ENCODE measurements at places on chromosomes 12 and 14. TPM values are rescaled to one million over a fixed set of nuclear protein-coding genes. Genes with fewer than 3 reads are reported as not detected.

GRCh38 chr14:69259527-69260189 lies at the start of gene GALNT16:
Gene GALNT16 (plus strand): TSS chr14:69260158. CDS start chr14:69260291, 133 bp downstream.
- peaks cover 26% of the 10 kb centered on the region for H3K4me1 ChIP-seq
- no peaks in the 10 kb centered on the region for H3K36me3 ChIP-seq
- H3K4me3 ChIP-seq: peak within 1 kb of the TSS; percentile 42
- H3K27me3 ChIP-seq: peaks cover 19% of the 10 kb centered on the region
- DNase-seq: no peak
- H3K27ac ChIP-seq: peak within 1 kb of the TSS; percentile 60

GRCh38 chr14:24481622-24482324 lies 26.3 kb downstream of the CMA1 start:
- H3K36me3 ChIP-seq: no peaks in the 10 kb centered on the region
- H3K4me1 ChIP-seq: no peaks in the 10 kb centered on the region
- H3K27ac ChIP-seq: no peak overlapping the region
- no peak overlapping the region for H3K4me3 ChIP-seq
- H3K27me3 ChIP-seq: no peaks in the 10 kb centered on the region

DNA sequence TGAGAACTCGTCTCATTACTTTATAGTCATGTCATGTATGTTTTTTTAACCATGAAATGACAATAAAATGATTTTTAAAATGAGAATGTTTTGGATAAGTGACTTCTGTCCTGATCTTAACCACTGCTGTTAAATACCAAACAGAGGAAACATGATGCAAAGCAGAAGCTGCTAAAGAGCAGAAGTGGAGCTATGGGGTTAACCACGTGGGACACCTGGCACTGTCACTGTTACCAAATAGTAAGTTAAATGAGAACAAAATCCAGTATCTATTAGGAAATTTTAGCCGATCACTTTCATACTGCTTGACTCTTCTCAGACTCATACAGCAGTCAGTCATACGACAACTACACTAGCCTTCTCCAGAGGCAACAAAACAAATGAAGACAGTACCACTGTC lies 82.4 kb downstream of the SCAF11 start:
- no peaks in the 10 kb centered on the region for H3K27me3 ChIP-seq
- DNase-seq: no peak
- no peak overlapping the region for H3K27ac ChIP-seq
- H3K4me3 ChIP-seq: no peak overlapping the region

DNA sequence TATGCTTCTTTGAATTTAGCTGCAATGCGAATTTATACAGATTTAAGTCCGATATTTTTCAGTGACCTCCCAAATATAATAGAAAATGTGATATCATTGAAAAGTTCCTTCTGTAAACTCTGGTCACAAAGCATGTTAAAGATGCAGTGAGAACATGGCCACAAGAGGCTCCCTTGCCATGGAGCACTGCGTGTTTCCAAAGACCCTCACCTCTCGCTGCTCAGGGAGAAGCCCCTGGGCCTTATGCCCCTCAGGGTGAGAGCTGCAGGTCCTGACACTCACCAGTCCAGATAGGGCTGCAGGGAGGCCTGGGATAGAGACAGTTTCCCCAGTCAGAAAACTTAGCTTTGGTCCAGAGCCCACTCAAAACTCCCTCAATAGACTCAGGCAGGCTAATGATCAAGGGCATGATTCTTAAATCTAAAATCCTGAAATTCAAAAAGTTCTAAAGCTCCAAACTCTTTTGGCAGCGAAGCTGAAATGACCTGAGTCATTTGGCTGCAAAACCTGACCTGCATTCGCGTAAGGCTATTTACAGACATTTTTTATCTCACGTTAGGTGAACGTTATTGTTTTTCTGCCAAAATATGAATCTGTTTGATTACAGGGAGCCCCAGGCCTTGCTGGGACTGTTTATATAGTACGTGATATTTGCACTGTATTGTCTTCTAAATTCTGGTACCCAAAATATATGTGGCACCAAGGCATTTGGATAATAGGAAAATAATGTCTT lies 67.8 kb downstream of the CAPZA3 start:
- no peaks in the 10 kb centered on the region for H3K4me1 ChIP-seq
- H3K4me3 ChIP-seq: no peak overlapping the region
- no peaks in the 10 kb centered on the region for H3K36me3 ChIP-seq
- H3K27me3 ChIP-seq: no peaks in the 10 kb centered on the region

GRCh38 chr12:91219919-91220318 lies 37.3 kb upstream of the DCN start:
- no peaks in the 10 kb centered on the region for H3K27me3 ChIP-seq
- no peaks in the 10 kb centered on the region for H3K4me1 ChIP-seq
- H3K27ac ChIP-seq: no peak overlapping the region
- DNase-seq: no peak
- no peak overlapping the region for H3K4me3 ChIP-seq

DNA sequence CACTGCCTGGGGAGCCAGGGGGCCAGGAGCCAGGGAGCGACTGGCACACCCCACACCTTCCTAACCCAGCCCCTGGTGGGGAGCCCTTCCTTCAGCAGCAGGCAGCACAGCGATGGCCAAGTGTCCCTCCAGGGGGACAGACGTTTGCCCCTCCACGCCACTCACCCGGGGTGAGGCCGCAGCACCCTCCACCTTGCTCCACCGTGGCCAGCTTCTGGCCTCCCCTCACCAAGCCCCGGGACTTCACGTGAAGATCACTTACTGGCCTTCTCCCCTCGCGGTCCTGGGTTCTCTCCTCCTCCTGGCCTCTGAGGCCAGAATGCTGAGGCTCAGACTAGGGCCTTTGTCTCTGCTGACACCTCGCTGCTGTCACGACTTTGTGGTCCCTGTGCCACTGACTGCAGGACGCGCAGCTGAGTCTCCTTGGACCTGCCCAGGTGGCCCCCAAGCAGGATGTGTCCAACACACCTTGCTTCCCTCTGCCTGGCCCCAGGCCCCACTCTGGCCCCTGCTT lies 3.5 kb upstream of the ASPG start:
- no peak overlapping the region for H3K4me3 ChIP-seq
- H3K27me3 ChIP-seq: peaks cover 18% of the 10 kb centered on the region
- no peak for DNase-seq
- no peak overlapping the region for H3K27ac ChIP-seq

- DNase-seq: no peak
- H3K27me3 ChIP-seq: peaks cover 51% of the 10 kb centered on the region
- H3K36me3 ChIP-seq: no peaks in the 10 kb centered on the region
- H3K4me1 ChIP-seq: no peaks in the 10 kb centered on the region
- H3K4me3 ChIP-seq: no peak overlapping the region
- H3K27ac ChIP-seq: no peak overlapping the region
Measured at GRCh38 chr12:130351326-130351725, 13.6 kb downstream of the PIWIL1 start.

DNA sequence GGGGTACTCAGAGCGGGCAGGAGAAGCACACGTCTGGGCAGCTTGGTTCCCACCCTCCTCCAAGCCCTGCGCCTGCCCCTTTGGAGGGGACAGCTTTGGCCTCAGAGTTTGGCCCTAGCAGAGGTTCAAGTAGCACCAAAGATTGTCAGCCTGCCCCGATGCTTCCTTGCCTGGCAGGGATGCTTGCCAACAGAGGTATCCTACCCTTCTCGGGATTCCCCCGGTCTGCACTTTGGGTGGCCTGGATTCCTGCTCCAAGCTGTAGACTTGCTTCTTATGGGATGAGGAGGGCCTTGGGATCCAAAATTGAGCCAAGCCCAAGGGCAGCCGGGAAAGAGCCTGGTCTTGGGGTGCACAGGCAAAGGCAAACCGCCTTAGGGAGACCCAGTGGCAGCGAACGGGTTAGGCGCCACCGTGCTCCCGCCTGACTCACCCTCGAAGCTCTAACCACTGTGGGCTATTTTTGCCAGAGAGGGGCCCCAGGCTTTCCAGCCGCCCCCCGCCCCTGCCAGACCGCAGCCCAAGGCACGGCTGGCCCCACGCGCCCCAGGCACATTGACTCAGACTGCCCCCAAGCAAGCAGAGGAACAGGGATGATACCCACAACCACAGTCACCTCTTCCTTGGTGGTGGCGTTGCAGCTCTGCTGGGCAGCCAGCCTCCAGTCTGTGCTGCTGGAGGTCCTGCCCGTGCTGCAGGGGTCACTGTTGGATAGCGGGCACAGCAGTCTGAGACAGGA lies 847 bp upstream of the WNT10B start:
- H3K4me3 ChIP-seq: no peak overlapping the region
- no peaks in the 10 kb centered on the region for H3K36me3 ChIP-seq
- H3K4me1 ChIP-seq: no peaks in the 10 kb centered on the region
- H3K27me3 ChIP-seq: peaks cover 33% of the 10 kb centered on the region

GRCh38 chr14:95248432-95248831 lies 71.3 kb downstream of the CLMN start:
- H3K36me3 ChIP-seq: no peaks in the 10 kb centered on the region
- DNase-seq: no peak
- H3K27ac ChIP-seq: no peak overlapping the region
- no peaks in the 10 kb centered on the region for H3K27me3 ChIP-seq
- no peak overlapping the region for H3K4me3 ChIP-seq

DNA sequence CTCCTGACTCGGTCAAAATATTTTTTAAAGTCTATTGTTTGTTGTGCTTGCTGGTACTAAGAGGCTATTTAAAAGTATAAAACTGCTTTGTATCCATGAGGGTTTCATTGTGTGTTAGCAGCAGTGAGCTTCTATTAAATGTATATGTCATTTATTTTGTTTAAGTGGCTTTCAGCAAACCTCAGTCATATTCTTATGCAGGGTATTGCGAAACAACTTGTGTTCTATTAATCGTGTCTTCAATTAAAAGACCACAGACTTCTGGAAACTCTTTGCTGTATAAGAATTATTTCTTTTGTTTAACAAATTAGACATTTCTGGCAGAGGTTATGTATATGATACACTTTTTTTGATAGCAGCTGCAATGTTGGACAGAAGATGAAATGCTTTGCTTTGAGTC lies 6.5 kb downstream of the IAPP start:
- H3K27ac ChIP-seq: no peak overlapping the region
- DNase-seq: no peak
- H3K27me3 ChIP-seq: no peaks in the 10 kb centered on the region
- no peaks in the 10 kb centered on the region for H3K4me1 ChIP-seq

PARP2 gene
- total RNA-seq: 14.3 TPM

- H3K27ac ChIP-seq: no peak overlapping the region
- H3K27me3 ChIP-seq: no peaks in the 10 kb centered on the region
- no peak overlapping the region for H3K4me3 ChIP-seq
- H3K36me3 ChIP-seq: no peaks in the 10 kb centered on the region
- H3K4me1 ChIP-seq: no peaks in the 10 kb centered on the region
- no peak for DNase-seq
Measured at GRCh38 chr12:7542046-7542445, 38.5 kb upstream of the CD163 start.

DNA sequence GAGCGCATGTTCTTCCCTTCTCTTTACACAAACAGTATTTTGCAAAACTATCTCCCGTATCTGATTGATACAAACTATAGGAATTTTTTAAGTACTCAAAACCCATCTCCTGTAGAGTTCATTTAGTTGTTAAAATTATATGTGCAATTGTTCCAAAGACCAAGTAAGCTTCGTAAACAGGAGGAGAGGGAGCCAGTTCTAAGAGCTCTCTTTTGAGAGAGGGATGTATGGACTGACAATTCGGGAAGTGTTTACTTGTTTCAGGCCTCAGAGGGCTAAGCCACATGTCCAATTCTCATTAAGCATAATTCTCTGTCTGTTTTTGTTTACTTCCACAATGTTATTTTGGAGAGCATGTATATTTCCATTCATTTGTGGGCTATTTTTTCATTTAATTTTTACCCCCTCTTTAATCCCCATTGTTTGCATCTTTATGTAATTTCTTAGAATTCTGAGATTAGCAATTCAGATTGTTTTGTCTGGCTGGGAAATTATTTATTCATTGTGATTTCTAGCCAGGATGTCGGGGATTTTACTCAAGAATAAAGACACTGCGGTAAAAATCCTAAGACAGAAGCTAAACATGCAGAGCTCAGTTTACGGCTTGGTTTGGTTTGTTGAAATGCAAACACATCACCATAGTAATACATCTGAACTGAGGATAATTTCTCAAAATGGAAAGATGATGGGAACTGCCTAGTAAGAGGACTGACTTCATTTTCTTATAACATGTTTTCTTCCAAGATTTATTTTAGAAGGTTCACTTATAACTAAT lies 126.8 kb downstream of the KCNK10 start:
- no peaks in the 10 kb centered on the region for H3K36me3 ChIP-seq
- no peaks in the 10 kb centered on the region for H3K4me1 ChIP-seq
- peaks cover 43% of the 10 kb centered on the region for H3K27me3 ChIP-seq
- DNase-seq: no peak
- H3K4me3 ChIP-seq: no peak overlapping the region

- no peaks in the 10 kb centered on the region for H3K27me3 ChIP-seq
- H3K4me1 ChIP-seq: peaks cover 15% of the 10 kb centered on the region
- H3K27ac ChIP-seq: peak overlapping the region; percentile 76
- peak; percentile 78 for DNase-seq
- no peaks in the 10 kb centered on the region for H3K36me3 ChIP-seq
- H3K4me3 ChIP-seq: peak overlapping the region; percentile 99
Measured at GRCh38 chr14:102516531-102517391, 7.2 kb upstream of the ANKRD9 start.

DNA sequence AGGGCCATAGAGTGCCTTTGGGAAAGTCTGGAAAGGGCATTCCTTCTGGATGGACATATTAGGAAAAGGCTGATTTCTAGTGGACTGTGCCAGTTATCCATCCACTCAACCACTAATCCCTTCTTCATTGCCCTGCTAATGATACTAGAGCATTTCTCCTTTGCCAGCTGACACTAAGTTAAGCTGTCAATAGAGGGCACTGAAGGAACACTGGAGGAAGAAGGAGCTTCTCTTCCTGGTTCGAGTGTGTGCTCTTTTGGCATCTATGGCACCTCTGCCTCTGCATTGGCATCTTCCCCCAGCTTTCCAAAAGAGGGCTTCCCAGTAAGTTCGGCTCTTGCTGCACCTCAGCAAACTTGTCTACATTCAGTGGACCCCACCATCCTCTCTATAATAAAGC lies 165.4 kb downstream of the DERA start:
- DNase-seq: no peak
- no peak overlapping the region for H3K27ac ChIP-seq
- no peak overlapping the region for H3K4me3 ChIP-seq
- no peaks in the 10 kb centered on the region for H3K4me1 ChIP-seq

HECTD4 gene
- total RNA-seq: 30.3 TPM

FOXG1 gene
- total RNA-seq: not detected

- H3K4me1 ChIP-seq: no peaks in the 10 kb centered on the region
- no peak overlapping the region for H3K4me3 ChIP-seq
- no peaks in the 10 kb centered on the region for H3K36me3 ChIP-seq
- no peak overlapping the region for H3K27ac ChIP-seq
- H3K27me3 ChIP-seq: no peaks in the 10 kb centered on the region
Measured at GRCh38 chr14:61454545-61454944, 133.2 kb downstream of the PRKCH start.

SOX5 gene
- 16.3 TPM for total RNA-seq

WSCD2 gene
- total RNA-seq: 2.6 TPM

- DNase-seq: no peak
- no peaks in the 10 kb centered on the region for H3K27me3 ChIP-seq
Measured at GRCh38 chr12:28958553-28959195, 190.4 kb upstream of the FAR2 start.

PLA2G1B gene
- total RNA-seq: not detected

- H3K27ac ChIP-seq: no peak overlapping the region
- no peaks in the 10 kb centered on the region for H3K36me3 ChIP-seq
- H3K4me3 ChIP-seq: peak overlapping the region; percentile 59
- DNase-seq: peak; percentile 66
- peaks cover 21% of the 10 kb centered on the region for H3K4me1 ChIP-seq
Measured at GRCh38 chr14:94174604-94175010, 485 bp downstream of the PPP4R4 start.
